ENCODE measurements at places on chromosomes 3 and 15.
A peak's percentile ranks its signal among the peaks of the same experiment; 100 is the strongest.

- DNase-seq: no peak
Measured at GRCh38 chr15:80183886-80184285, 31.1 kb downstream of the FAH start.

- DNase-seq: no peak
Measured at GRCh38 chr3:154762486-154762885, 317.6 kb upstream of the MME start.

GRCh38 chr15:78257681-78258080, 6.7 kb upstream of the DNAJA4 start:
- no peak for DNase-seq

DNA sequence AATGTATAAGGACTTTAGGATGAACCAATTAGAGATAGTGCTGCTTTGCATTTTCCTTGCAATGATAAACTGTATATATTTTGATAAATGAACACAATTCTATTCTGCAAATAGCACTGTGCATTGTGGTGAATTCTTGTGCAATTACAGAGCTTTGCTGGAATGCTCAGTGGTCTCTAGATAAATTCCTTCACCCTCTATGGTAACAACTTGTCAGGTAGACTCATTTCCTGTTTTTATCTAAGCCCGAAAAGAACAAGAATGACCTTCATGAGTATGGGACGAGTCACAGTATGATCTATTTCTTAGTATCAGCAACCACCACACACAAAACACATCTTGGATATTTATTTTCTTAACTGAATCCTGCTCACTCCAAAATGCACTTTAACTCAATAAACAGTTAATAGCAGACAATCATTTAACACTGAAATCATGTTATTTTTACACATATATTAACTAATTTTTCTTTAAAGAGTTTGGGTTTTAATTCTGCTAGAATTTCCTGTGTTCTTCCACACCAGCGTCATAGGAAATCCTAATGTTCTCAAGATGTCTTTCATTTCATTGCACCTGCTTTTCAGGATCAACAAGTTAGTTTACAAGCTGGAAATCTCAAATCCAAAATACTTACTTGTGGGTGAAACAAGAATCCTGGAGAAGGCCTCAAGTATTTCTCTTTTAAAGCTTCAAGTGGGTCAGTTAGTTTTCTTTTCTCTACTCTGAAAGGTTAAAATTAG, 551.2 kb downstream of the MECOM start:
- no peak for DNase-seq

DNA sequence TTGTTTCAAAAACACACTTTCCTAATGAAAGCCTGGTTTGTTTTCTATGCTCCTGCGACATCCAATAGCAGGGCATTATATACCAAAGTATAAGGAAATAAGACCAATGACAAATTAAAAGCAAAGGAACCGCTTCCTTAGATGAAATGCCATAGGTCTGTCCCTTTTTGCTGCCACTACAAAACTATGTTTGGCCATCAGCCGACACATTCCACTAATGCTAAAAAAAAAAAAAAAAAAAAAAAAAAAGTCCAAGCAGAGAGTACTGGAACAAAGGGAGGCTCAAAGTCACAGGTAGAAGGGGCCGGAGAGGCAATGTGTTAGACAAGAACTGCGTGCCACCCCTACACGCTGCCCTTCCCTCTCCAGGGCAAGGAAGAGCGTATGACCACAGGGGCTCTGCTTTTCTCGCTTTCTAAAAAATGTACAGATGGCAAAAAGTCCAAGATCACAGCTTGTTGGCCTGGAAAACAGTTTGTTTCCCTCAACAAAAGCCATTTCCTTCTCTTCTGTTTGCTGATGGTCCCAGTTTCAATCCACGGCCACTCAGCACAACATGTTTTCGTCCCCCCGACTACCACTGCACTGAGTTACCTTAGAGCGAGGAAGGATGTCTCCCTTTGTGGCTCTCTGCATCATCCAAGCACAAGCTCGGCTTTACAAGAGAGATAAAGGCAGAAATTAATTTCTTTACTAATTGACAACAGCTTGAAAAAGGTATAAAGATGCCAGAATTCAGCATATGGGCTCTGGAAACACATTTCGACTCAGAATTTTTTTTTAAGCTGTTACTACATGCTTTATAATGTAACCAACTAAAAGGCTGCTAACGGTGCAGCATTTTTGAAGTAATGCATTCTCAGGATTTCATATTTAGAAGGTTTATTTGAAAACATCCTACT, 70.8 kb downstream of the ABTB1 start:
- DNase-seq: no peak

- DNase-seq: no peak
Measured at GRCh38 chr15:38518084-38518483, 46.5 kb downstream of the RASGRP1 start.

- no peak for DNase-seq
Measured at GRCh38 chr3:37689645-37690356, 171.9 kb upstream of the CTDSPL start.

- DNase-seq: no peak
Measured at GRCh38 chr3:100009276-100010086, 104.8 kb downstream of the FILIP1L start.

- DNase-seq: peak; percentile 84
Measured at GRCh38 chr15:45705510-45706473, 71.0 kb downstream of the SQOR start.

DNA sequence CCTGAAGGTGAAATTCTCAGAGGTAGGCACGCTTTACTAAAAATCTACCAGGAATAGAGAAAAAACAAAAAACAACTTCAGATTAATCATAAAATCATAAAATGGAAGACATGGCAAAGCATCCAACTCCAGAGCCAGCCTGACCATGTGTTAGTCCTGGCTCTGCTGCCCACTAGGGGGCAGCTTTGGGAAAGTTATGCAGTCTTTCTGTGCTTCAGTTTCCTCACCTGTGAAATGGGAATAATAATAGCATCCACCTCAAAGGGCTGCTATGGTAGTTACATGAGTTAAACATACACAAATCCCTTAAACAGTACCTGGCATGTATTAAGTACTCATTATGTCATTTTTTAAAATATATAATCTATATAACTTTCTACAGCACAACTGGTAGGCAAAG, 52.3 kb downstream of the WNT5A start:
- DNase-seq: peak; percentile 29

GRCh38 chr15:87219650-87220615, 1036.6 kb downstream of the NTRK3 start:
- peak; percentile 4 for DNase-seq

- no peak for DNase-seq
Measured at GRCh38 chr3:38229036-38229435, 36.6 kb upstream of the SLC22A13 start.

DNA sequence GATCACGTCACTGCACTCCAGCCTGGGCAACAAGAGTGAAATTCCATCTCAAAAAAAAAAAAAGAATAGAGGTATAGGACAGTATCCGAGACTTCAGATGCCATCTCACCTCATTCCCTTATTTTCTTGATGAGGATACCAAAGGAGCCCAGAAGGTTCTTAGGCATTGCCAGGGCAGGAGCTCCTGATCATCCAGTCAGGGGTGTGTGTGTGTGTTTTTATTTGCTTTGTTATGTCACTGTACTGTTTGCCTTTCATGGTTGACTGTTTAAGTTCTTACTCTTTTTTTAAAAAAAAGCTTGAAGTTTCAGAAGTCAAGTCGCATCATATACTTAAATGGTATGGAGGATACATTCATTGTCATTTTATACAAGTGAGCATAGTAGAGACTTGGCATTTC, 140.0 kb upstream of the BHLHE40 start:
- DNase-seq: no peak

DNA sequence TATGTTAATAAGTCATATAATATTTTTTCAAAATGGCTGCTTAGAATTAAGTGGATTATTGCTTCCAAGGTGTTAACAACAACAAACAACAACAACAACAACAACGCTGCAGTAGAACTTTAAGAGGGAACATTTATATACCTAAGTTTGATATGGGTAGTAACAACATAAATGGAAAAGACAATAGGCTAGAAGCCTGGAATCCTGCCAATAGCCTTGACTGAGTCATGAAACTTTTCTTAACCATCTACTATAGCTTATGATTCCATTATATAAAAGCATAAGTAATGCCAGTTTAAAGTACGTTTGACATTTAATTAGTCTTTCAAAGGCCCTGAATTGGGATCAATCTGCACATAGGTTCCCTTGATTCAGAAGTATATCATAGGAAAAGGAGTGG, 31.2 kb downstream of the SATB1 start:
- no peak for DNase-seq

- no peak for DNase-seq
Measured at GRCh38 chr3:176692966-176693785, 504.1 kb downstream of the TBL1XR1 start.

DNA sequence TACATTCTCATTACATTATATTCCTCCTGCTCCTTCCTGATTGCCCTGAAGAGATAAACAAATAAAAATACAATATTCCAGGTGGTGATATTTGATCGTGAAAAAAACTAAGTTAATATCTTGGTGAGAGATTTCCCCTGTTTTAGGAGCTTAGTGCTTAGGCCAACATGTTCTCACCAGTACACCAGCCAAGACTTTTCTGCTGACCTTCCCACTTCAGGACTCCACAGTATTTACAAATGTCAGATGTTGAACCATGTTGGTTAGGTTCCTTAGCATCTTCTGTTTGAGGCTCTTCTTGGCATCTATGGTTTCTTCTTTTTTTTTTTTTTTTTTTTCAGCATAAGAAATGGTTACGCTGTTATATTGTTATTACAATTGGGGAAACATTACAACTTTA, 247.0 kb downstream of the IL5RA start:
- no peak for DNase-seq

- no peak for DNase-seq
Measured at GRCh38 chr3:192026661-192027060, 565.7 kb downstream of the PYDC2 start.

- DNase-seq: peak; percentile 82
Measured at GRCh38 chr15:63238796-63239195, 38.6 kb upstream of the APH1B start.

DNA sequence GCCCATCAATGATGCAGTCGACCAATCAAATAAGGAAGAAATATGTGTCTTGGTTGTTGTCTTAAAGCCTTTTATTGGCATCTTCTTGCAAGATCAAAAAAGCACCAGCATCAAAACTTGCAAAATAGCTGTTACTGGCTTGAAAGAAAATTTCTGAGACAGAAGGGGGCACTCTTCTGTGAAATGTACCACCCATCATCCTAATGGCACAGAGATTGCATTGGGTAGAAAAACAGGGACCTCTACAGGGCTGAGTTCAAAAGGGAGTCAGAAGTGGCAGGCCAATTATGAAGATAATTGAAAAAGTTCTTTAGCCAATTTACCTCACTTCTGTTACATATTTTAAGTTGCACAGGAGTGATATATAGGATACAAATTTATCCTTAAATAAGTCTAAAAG, 122.3 kb upstream of the GPR149 start:
- DNase-seq: no peak

- DNase-seq: no peak
Measured at GRCh38 chr15:28900041-28900891, 14.5 kb downstream of the APBA2 start.

DNA sequence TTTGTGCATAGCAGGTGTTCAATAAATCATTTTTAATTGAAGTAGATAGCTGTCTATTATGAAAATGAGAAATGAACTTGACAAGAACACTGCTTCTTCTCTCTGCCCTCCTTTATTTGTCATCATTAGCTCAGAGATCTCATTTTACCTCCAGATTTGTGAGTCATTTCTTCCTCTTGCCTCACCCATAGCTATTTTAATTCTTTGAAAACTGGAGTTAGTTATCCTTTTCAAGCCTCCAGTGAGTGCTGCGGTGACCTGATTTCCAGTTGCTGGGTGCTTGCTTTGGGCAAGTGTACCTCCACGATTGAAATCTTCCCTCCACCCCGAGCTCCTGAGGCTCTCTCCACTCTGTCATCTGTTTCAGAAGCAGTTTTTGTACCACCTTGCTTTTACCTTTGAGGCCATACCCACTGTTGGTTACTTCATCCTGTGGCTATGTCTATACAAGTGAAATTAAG, 114.6 kb downstream of the NFKBIZ start:
- DNase-seq: peak; percentile 31

GRCh38 chr3:48459773-48460516, 13.4 kb downstream of the ATRIP start:
- no peak for DNase-seq

DNA sequence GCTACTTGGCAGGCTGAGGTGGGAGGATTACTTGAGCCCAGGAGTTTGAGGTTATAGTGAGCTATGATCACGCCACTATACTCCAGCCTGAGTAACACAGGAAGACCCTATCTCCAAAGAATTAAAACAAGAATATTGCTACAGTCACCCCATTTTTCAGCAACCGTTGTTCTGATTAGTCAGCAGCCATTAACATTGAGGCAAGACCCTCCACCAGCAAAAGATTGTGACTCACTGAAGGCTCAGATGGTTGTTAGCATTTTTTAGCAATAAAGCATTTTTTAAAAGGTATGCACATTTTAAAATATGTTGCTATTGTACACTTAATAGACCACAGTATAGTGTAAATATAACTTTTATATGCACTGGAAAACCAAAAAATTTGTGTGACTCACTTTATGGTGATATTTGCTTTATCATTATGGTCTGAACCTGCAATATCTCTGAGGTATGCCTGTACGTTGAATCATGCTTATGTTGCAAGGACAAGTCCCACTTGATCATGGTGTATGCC, 492.6 kb downstream of the SQOR start:
- DNase-seq: no peak

- DNase-seq: no peak
Measured at GRCh38 chr3:16067837-16068471, 106.5 kb upstream of the GALNT15 start.

DNA sequence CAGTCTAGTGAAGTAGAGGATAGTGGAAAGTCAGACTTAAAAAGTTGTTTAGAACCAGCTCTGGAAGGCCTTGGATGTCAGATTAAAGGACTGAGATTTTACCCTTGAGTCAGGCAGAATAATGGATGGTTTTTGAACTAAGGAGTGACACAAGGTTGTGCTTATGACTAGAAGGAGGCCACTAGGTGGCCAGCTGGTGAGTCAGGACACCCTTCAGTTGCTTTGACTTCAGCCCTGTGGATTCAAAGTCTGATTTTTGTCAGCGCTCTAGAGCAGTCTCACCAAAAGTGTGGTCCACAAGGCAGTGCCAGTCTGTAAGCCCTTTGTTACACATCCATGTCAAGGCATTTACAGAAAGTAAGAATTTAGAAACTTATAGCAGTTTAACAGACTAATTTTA, 3.8 kb upstream of the GABPB1 start:
- peak; percentile 50 for DNase-seq

DNA sequence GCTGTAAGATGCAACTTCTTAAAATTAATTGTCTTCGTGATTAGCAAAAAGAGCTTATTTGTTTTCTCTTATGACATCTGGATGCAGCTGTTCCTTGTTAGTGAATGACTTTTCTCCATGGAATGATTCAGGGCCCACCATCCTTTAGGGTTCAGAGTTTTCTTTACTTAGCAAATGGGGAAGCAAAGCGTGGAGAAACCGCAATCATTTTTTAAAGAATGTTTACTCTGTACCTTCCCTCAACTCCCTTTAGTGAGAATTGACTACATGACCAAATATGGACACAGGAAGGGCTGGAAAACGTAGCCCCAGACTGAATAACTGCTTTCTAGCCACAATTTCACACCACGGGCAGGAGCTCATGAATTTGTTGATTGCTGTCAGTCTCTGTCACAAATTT, 130.1 kb downstream of the EDEM1 start:
- DNase-seq: no peak
